ENCODE measurements at places on chromosomes 12 and 14. TPM values are rescaled to one million over a fixed set of nuclear protein-coding genes. Genes with fewer than 3 reads are reported as not detected.

ADSS1 gene
- 5.2 TPM for total RNA-seq

TMTC2 gene
- total RNA-seq: 39.0 TPM

- no peak for DNase-seq
- no peaks in the 10 kb centered on the region for H3K4me1 ChIP-seq
- H3K27me3 ChIP-seq: no peaks in the 10 kb centered on the region
- H3K4me3 ChIP-seq: no peak overlapping the region
- H3K36me3 ChIP-seq: no peaks in the 10 kb centered on the region
Measured at GRCh38 chr14:29941401-29941800, 13.8 kb upstream of the PRKD1 start.

GRCh38 chr12:41438854-41439541 is 250.9 kb downstream of the PDZRN4 start:
- DNase-seq: no peak
- H3K4me3 ChIP-seq: no peak overlapping the region
- no peaks in the 10 kb centered on the region for H3K36me3 ChIP-seq
- no peaks in the 10 kb centered on the region for H3K4me1 ChIP-seq

GRCh38 chr12:26461776-26462175 is 266.4 kb downstream of the SSPN start:
- H3K4me1 ChIP-seq: no peaks in the 10 kb centered on the region
- H3K27ac ChIP-seq: no peak overlapping the region
- H3K36me3 ChIP-seq: no peaks in the 10 kb centered on the region

DNA sequence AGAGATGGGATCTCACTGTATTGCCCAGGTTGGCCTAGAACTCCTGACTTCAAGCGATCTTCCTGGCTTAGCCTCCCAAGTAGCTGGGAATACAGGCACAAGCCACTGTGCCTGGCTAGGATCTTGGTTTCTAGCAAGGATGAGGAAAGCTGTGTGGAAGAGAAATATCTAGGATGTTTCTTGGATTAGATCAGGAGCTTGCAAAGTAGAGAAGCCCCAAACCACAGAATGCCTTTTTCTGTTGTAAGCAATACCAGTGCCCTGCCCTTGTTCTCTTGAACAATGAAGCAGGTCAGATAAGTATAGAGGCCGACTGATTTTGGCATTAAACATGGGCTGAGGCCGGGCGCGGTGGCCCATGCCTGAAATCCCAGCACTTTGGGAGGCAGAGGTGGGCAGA is 44.3 kb upstream of the STRN3 start:
- no peak overlapping the region for H3K4me3 ChIP-seq
- H3K4me1 ChIP-seq: peaks cover 21% of the 10 kb centered on the region
- no peak overlapping the region for H3K27ac ChIP-seq
- no peaks in the 10 kb centered on the region for H3K36me3 ChIP-seq
- no peak for DNase-seq

GRCh38 chr12:4325966-4326365 is 5.0 kb downstream of the TIGAR start:
- no peak for DNase-seq
- H3K4me1 ChIP-seq: peaks cover 23% of the 10 kb centered on the region

Data from left lung (tissue), 14 donors.